ENCODE measurements at places on chromosomes 7 and 10.
A peak's percentile ranks its signal among the peaks of the same experiment; 100 is the strongest.

DNA sequence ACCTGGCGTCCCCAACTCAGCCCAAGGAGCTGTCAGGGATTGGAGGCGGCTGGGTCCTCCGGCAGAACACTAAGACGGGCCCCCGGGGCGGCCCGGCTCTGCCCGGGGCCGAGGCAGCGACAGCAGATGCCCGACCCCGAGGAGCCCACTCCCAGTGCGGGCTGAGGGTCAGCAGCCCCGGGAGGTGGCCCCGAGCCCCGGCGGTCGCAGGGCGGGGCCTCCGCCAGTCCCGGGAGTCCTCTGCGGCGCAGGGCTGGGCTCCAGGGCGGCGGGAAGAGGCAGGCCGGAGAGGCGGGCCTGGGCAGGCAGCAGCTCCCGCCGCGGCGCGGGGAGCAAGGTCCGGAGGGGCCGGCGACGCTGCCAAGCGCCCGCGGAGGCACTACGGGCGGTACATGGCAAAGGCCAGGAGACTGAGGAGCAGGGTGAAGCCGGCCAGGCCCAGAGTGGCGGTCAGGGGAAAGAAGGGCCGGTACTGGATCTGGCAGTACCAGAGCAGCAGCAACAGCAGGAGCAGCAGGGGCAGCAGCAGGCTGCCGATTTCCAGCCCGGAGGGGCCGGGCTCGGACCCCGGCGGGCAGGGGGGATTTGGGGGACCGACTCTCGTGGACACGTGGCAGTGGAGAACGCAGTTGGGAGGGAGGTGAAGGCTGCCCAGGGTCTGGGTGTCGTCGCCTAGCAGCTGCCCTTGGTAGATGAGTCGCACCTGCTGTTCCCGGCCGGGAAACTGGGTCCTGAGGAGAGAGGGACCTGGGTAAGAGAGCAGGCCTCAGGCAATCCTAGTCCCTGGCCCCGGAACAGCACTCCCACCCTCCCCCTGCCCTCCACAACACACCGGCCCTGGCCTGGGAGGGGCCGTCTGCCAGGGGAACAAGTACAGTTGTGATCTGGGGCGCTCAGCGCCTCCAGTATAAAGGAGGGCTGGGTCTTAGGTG is 827 bp upstream of the FASTK start:
- no peak for DNase-seq

- no peak for DNase-seq
These were observed 50.9 kb downstream of the CCDC3 start for GRCh38 chr10:12950583-12951128.

DNA sequence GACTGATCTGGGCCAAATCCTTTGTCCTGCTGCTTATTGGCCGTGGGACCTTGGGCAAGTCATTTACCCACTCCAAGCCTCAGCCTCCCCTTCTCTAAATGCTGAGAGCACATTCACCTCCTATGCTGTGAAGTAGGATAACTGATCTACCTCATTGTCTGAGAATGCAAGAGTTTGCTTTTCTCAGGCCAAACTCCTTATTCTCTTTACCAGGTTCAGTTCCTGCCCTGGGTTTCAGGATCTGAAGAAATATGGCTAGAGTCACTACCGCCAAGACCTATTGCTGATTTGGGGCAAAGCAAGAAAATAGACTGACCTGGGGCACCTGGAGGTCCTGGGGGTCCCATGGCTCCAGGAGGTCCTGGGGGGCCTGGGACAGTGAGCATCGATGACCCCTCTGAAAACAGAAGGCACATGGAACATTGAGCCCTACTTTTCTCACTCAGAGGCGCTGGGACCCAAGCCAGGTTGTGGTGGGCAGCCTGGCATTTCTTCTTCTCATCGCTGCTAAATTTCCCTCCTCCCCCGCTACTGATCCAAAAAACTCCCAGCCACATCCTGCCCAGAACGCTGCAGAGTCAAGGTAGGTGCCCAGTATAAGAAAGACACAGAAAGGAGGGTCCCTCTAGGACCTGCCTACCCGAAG is 42.4 kb downstream of the COL17A1 start:
- no peak for DNase-seq

DNA sequence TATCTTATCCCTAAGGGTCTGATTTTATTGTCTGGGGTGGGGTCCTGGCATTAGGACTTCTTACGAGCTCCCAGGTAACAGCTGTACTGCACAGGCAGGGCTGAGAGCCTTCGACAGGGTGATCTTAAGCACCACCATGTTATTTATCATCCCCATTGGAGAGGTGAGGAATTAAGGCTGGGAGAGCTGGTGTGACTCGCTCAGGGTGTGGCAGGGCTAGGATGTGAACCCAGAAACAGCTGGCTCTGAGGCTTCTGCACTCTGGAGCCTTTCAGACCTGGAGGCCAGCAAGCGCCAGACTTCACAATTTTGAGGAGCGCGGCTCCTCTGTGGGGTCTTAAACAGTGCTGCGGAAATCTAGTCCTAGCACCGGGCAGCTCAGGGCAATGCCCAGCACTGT is 27.4 kb upstream of the NDST2 start:
- no peak for DNase-seq

DNA sequence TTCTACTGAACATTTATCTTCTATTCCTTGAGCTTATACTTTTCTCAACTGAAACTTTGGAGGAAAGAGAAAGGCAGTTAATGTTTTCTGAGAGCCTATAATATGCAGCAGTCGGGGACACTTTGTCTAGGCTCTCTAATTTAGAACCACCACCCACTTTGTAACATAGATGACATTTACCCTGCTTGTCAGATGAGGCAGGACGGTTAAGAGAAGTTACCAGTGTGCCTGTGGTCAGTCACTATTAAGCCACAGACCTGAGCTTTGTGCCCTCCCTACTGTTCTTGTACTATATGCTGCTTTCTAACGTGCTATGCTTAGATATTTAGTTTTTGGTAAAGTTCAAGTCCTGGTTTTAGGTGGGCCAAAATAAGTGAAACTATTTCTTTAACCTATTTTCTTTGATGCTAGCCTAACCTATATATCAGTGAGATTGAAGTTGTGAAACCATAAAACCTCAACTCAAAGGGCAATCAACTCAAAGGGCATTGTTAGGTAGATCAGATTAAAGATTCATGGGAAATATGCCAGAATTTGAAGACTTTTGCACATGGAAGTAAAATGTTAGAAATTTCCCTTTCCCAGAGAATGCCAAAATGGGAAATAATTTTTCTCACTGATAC is 156.5 kb upstream of the AGR3 start:
- DNase-seq, result no peak

DNA sequence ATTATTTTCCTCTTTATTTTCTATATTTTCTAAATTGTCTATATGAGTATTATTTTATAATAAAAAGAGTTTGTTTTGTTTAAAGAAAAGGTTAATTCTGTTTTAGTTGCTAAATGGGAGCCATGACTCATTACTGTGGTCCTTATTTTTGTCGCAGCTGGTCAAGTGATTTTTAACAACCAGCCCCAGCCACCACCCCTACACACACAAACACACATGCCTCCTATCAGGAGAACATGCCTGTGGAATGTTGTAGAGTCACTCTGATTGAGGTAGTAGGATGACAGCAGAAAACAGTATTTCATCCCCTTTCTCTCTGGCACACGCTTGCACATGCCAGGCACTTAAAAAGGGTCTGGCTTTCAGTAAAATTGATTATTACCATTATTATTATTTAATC is 68.6 kb upstream of the GDF10 start:
- DNase-seq, result no peak

DNA sequence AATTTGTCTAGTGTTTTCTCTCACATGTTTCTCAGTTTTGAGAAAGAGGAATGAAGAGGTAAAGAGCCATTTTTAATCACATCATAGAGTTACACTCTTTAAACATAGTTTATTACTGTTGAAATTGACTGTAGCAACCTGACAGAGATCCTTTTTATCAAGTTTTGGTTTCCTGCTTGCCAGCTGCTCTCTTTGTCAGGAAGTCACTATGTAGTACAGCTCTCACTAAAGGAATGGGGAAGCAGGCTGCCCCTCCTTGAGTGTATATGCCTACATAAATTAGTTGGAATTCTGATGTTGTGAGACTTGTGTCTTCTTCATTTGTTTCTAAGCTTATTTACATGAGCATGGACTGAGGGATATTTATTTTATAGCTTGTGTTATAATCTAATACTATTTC is 1274.0 kb upstream of the CELF2 start:
- DNase-seq, result no peak

- DNase-seq, result no peak
These were observed 161.2 kb downstream of the CAMK1D start for GRCh38 chr10:12510501-12510941.

GRCh38 chr10:89846786-89847185 is 145.4 kb downstream of the KIF20B start:
- no peak for DNase-seq

DNA sequence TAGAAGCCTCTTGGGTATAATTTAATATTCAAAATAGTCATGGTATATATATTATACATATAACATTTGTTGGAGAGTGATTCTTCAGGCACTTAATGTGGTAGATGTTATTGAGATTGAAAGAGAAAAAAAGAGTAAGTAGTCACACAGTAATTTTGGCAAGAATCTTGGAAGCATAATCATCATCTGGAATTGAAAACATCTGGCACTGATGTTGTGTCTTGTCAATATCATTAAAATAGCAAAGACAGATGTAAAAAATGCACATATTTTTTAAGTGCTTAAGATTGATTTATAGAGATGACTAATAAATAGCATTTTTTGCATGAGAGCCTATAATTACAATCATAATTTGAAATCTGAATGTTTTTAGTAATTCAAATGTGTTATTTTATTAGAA is 9.5 kb downstream of the SEMA3D start:
- no peak for DNase-seq

DNA sequence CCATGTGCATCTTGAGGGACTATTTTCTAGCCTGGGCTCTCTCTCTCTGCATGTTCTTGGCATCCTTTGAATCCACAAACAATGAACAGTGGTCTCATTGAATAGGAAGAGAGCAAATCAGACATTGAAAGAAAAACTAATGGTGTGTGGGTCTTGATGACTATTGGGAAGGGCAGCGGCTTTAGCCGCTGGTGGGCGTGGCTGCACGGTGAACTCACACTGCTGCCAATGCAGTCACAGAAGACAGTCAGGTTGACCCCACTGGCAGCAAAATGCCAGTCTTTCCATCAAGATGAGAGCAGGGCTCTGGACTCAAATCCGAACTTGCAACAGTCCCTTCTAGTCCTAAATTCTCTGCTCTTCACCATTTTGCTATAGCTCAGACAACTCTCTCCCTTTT is 91.0 kb downstream of the ADARB2 start:
- no peak for DNase-seq

DNA sequence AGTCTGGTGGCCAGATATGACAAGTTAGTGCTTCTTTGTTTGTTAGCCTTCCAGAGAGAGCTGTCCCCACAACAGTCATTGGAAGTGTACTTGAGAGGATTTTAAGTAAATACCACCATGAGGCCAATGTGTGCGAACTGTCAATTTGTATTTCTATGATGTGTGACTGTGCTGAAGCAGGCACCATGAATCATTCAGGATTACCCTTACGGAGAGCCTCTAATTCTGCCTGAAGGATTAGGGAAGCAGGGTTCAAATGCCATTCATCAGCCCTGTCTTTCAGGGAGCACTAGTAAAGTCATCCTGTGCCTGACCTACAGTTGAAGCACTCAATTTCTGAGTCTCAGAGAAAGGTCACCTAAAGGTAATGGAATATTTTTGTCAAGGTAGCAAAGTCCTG is 109.3 kb downstream of the GATA3 start:
- DNase-seq, result no peak

DNA sequence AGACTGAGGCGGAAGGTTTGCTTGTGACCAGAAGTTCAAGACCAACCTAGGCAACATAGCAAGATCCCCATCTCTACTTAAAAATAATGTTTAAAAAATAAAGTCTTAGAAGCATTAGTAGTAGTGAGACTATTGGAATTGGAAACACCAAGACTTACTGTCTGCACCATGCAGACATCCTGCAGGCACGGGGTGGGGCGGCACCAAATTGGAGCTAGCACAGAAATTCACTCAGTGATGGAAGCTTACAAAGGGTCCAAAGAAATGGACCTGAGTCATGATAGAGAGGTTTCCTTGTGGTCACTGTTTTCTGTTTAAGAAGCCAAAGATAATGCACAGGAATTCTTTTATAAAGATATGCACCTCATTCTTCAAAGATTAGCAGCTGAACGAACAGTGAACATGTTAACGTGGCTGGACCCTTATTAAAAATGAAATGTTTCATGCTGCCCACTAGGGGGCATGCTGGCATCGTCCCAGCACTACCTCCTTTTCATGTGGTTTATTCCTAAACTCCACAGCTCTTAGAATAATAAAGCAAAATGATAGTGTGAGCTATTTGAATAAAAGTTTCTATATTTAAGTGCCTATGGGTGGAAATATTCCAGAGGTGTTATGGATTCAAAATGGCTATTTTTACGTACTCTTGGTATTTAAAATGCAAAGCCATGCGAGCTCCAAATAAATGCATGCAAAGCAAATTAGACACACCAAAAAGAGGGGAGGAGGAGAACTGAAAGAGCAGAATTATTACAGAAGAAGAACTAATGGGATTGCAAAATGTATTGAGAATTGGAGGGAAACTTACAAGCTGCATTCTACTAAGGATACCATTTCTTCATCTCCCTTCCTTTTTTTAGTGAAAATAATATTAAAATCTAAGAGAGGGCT is 28.6 kb downstream of the PDSS1 start:
- DNase-seq, result peak; percentile 29

GRCh38 chr7:19209166-19209696 is 64.0 kb upstream of the FERD3L start:
- DNase-seq, result no peak

DNA sequence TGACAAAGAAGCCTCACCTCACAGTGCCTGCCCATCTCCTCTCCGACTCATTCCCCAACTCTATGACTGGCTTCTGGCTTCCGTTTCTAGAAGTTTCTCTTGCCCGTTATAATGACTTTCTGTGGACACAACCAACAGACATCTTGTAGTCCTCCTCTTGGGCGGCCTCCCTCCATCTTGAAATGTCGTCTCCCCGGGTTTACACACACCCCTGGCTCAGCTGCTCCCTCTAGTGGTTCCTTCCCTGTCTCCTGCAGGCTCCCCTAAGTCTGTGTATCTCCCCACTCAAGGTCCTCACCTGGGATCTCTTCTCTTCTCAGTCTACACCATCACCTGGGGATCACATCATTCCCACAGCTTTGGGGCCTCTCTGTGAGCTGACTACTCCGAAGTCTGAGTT is 123.4 kb upstream of the NEBL start:
- DNase-seq, result no peak

- DNase-seq, result no peak
These were observed 699 bp downstream of the GHITM start for GRCh38 chr10:84140036-84140379.

- peak; percentile 24 for DNase-seq
These were observed 15.0 kb upstream of the GFRA1 start for GRCh38 chr10:116287906-116288501.

DNA sequence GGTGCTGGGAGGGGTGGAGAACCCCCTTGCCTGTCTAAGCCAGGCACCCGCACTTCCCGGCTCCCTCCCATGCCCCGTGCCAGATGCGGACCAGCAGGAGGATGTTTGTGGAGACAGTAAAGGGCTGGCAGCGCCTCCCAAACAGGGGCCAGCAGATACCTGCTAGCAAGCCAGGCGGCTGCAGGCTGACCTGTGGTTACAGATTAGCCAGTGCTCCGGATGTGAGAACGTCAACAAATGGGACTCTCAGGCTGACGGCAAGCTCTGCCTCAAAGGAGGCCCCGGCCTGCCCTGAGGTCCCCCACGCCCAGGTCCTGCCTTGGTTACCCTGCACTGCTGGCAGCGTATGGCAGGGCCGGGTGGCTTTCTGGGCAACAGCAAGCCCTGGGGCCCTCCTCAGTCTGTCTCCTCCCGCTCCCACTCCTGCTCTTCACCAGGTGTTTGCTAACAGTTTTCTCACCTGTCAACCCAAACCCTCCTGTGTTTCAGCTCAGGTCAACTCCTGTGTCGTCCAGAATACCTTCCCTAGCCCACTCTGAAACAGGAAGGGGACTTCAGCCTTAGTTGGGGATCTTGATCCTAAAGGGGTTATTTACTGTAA is 85.4 kb downstream of the NEURL1 start:
- no peak for DNase-seq
